ENCODE measurements at places on chromosomes 1 and 21.

DNA sequence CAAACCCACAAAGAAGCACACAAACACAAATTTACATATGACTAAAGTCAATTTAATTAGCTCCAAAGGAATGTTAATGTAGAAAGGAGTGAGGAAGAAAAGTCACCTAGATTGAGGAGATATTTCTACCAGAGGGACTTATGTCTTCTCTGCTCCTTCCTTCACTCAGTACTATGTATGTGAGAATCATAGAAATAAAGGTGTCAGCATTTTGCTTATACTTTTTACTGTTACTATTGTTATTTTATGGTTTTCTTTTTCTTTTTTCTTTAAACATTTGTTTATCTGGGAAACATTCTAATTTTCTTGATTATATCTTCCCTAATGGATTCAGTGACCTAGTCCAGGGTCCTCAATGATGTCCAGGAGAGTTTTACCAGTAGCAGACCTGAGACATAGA is 511.9 kb upstream of the NCAM2 start:
- no peak for DNase-seq

- no peak for DNase-seq
Measured at GRCh38 chr1:21922090-21923013, 14.8 kb downstream of the HSPG2 start.

GRCh38 chr1:232988572-232989040 is 38.2 kb downstream of the NTPCR start:
- no peak for DNase-seq

DNA sequence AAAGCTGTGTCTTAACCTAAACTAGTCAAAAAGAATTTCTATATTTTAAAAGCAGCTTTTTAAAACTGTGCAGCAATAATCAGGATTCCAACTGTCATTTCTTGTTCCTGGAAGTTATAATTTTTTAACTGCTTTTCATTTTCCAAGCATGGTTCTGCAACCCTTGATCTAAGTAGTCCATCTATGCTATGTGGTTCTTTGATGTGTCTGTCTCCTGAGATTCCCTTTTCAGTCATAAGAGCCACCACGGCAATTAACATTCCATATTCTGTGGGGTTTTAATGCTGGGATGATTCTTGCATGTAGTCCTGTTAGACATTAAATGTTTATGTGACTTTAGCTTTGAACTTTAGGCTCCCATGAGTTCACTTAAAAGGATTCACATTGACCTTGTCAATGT is 220.4 kb downstream of the TPR start:
- DNase-seq: no peak

GRCh38 chr1:16152481-16153087 is 3.3 kb downstream of the EPHA2 start:
- DNase-seq: no peak

DNA sequence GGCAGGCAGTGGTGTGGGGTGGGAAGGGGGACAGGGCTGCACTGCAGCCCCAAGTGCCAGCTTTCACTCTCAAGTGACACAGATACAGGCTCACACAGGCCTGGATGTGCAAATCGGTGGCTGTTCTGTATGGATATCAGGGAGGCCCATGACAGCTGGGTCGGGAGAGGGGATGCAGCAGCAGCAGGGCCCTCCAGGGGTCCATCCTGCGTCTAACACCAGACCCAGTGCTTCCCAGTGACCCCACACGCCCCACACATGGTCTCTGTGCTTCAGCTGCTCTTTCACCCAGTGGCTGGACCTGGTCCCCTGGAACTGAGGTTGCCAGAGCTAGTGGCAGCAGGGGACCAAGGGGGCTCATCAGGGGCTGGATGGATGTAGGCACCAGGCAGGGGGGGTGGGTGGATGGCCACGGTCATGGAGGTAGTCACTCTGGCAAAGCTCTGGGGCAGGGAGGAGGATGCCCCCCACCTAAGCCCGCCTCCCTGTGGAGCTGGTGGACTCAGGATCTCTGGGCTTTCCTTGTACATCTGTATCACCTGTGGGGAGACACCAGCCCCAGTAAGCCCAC is 13.9 kb downstream of the BTBD19 start:
- DNase-seq: no peak

GRCh38 chr1:111515291-111516004 is 12.0 kb upstream of the ADORA3 start:
- DNase-seq: peak; percentile 35

DNA sequence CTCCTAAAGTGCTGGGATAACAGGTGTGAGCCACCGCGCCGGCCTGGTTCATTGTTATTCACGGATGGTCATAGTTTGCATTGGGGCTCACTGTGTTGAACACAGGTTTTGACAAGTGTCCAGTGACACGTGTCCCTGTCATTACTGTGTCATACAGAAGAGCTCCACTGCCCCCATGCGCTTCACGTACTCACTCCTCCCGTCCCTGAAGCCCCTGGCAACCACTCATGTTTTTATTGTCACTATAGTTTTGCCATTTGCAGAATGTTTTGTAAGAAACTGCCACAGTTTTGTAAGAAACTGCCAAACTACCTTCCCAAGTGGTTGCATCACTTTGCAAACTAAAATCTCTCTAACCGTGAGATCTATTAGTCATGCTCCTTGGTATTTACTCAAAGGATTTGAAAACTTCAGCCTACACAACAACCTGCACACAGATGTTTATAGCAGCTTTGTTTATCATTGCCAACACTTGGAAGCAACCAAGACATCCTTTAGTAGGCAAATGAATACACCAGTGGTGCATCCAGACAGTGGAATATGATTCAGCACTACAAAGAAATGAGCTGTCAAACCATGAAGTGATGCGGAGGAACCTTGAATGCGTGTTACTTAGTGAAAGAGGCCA is 163.2 kb upstream of the COL6A1 start:
- DNase-seq: no peak

- DNase-seq: no peak
Measured at GRCh38 chr1:200058341-200058740, 30.8 kb downstream of the NR5A2 start.

DNA sequence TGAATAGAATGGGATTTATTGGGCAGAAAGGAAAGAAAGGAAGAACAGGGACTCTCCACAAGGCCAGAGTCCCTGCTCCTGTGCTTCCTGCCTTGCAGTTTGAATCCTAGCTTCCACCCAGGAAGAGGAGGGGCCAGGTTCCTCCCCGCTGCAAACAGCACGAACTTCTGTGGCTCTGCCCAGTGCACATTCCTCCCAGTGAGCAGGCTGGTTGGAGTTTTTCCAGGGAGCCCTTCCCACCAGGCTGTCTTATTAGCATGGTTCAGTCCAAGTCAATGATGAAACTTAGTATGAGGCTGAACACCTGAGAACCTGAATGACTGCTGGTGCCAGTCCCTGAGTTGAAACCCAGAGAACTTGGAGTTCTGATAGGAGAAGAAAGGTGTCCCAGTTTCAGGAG is 247.2 kb downstream of the DUSP10 start:
- DNase-seq: no peak

- DNase-seq: peak; percentile 33
Measured at GRCh38 chr1:184743062-184743756, 11.4 kb downstream of the EDEM3 start.

- no peak for DNase-seq
Measured at GRCh38 chr1:46096269-46097148, 35.9 kb downstream of the PIK3R3 start.

GRCh38 chr1:208177656-208178055 is 66.5 kb downstream of the PLXNA2 start:
- DNase-seq: peak; percentile 27

- DNase-seq: no peak
Measured at GRCh38 chr1:185824106-185824505, 89.9 kb downstream of the HMCN1 start.

GRCh38 chr1:221874285-221875003 is 132.6 kb upstream of the DUSP10 start:
- no peak for DNase-seq

GRCh38 chr21:14763695-14764064 is 217.6 kb upstream of the SAMSN1 start:
- DNase-seq: no peak

DNA sequence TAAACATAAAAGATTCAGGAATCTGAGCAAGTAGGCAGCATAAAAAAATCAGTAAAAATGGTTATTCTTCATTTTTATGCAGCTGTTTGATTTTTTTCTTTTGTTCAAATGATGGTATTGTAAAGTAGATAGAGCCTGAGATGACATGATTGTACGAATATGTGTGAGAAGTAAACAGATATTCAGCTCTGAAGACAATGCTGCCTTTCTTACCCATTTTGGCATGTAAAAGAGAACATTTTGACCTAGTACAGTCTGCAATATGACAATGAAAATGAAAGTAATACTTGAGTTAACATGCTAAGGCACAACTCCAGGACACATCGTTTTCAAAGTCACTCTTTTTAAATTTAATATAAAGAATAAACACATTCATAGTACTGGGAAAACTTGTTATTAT is 95.7 kb upstream of the NCAM2 start:
- no peak for DNase-seq

GRCh38 chr21:44896561-44897286 is 23.2 kb upstream of the PTTG1IP start:
- no peak for DNase-seq

- DNase-seq: no peak
Measured at GRCh38 chr1:145706086-145706664, 993 bp downstream of the PDZK1 start.

GRCh38 chr1:221602830-221603229 is 139.1 kb downstream of the DUSP10 start:
- DNase-seq: no peak

GRCh38 chr1:156832434-156832833 is 15.8 kb upstream of the SH2D2A start:
- DNase-seq: no peak

DNA sequence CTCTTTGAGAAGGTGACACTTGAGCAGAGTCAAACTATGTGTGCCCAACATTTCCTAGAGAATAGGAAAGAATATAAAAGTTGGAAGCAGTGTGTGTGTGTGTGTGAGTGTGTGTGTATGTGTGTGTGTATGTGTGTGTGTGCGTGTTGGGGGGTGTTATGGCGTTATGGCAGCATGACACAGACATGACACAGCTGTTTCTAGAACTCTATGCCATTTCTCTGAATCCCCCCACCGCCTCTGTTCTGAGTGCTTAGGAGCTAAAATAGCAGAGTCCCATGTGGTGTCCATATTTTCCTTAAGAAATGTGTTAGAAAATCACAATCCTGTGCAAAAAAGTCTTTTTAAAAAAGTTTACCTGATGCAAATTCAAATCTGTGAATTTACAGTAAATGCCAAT is 556.1 kb downstream of the RWDD3 start:
- no peak for DNase-seq

DNA sequence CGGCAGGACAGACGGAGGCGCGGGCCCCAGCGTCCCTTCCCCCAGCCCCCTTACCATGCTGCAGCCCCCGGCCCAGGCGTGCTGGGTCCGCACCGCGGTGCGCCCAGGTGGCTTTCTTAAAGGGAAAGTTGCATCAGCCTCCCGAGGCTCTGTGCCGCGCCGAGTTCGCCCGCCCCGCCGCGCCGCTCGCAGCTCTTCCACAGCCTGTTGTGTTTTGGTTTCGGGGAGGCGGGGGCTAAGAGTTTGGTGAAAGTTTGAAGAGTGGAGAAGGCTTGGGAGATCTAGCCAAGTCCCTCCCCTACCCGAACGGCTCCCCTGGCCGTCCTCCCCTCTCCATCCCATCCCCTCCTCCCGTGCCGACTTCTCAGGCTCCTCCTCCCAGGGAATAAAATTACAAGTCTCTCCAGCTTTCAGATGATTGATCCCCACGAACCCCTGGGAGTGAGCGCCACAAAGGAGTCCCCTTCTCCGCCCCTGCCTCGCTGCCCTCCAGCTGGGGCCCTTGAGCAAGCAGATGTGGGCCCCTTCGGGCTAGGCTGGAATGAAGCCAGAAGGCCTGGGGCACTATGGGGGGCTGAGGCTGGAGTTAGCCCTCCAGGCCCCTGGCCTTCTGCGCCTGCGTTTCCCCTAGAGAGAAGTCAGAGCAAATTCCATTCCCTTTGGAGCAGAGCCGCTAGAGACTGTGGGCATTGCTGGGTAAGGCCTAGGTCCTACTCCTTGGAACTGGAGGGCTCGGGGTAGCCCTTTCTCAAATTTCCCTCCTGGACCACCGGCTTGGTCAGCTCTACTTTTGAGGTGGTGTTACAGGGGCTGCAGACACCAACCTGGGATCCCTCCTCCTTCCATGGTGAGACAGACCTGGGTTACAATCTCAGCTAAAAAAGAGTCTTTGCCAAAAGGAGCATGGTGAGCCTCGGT is at the start of gene SLC6A9:
Gene SLC6A9, minus strand, starts transcription at position 211 of the 918 bp plus-strand sequence. CDS start 7,185 bp downstream, outside the sequence.
- DNase-seq: no peak

GRCh38 chr1:192793983-192794767 is 14.7 kb upstream of the RGS2 start:
- DNase-seq: no peak

DNA sequence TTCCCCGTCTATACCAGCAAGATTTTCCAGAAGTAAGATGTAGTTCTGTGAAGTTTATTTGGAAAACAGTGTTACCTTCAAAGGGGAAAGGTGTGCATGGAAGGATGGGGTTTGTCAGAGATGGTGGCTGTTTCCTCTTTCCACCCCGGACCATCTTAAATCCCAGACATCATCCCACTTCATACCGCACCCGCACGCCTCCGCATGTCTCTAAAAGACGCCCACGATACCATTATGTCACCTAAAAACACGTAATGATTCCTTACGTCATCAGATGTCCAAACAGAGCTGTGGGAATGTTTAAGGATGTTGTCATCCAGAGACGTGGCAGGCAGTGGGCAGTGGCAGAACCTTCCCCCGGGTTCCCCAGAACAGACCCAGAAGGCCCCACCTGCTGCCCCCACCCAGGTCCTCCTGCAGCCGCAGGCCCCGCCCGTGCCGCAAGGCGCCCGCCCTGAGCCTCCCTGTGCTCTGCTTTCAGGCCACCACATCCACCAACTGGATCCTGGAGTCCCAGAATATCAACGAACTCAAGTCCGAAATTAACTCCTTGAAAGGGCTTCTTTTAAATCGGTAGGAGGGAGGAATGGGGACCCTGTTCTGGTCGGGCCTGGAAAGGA is 152.2 kb downstream of the PEX14 start:
- no peak for DNase-seq

DNA sequence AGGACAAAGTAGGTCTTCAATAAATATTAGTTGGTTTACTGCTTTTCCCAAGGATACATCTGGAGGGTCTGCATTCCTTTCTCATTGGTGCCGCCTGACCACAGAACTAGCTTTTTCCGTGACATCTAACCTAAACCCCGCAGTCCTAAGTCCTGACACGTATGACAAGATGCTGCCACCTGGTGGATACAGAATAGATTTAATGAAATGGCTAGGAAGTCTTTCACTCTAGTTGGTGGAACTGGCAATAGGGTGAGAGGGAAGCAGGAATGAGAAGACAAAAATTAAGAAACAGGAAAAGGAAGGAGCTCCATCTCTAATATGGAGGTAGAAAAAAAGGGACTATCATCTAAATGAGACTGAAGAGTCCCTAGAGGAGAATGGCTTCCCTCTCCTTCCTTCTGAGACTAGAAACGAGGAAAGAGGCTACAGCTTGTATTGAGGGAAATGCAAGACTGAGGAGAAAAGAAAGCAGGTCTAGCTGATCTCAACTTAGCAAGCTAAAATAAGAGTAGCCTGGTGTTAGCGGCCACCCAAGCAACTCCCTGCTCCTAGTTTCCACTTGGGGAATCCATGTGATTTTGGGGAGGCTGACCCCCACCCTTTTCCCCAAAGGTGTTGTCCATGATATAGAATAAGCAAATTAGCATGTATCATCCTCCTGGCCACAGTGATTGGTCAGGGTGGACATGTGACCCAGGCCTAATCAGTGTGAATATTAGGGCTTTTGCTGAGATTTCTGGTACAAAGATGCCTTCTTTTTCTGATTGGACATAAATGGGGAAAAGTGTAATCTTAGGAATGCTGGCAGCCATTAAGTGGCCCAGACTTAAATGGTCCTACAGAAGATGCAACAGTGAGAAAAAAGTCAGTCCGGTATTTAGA is 5.9 kb downstream of the RFX5 start:
- peak; percentile 62 for DNase-seq

Data from GM10248 (cell line).